ENCODE measurements at places on chromosomes 2 and 18. TPM values are rescaled to one million over a fixed set of nuclear protein-coding genes. Genes with fewer than 3 reads are reported as not detected.

GRCh38 chr2:128644718-128645256 lies 326.1 kb upstream of the HS6ST1 start:
- no peak for DNase-seq

- DNase-seq, result no peak
These were observed 57.2 kb downstream of the CALCRL start for GRCh38 chr2:187390891-187391290.

Gene ALPP
- total RNA-seq, result not detected

GRCh38 chr2:182655750-182656149 lies 60.3 kb upstream of the DNAJC10 start:
- DNase-seq, result no peak

DNA sequence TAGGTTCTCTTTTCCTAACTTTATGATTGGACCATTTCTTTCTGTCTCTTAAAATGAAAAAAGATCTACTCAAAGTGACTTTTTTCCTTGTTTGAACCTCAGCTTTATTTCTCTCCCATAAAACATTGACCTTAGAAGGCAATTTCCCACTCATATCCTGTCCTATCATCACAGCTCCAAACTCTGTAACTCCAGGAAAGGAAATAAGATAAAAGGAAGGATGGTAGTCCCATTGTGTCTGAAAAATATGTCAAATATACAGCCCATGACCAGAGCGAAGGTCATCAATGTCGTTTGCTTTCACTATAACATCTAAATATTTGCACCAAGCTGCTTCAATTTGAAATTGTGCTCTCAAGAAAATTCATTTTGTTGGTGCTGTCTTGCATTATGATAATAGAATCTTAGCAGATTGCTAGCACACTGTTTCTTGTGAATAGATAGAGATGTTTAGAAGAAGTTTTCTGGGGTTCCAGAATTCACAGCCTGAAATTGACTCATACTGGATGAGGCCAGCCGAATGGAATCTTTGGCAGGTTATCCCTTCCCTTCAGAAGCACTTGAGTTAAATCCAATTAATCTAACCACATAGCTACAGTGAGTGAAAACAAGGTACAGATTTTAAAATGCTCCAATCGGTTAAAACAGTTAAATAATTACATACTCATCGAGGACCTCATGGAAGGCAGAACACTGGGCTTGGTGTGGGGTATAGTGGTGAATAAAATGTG lies 95.1 kb downstream of the CRIM1 start:
- DNase-seq, result no peak

- DNase-seq, result no peak
These were observed 14.9 kb downstream of the VAPA start for GRCh38 chr18:9928646-9929259.

- DNase-seq, result no peak
These were observed 91.7 kb downstream of the RBMS1 start for GRCh38 chr2:160401895-160402294.

Gene PCARE
- total RNA-seq, result not detected

Gene RGPD4
- total RNA-seq, result not detected

Gene APCDD1
- not detected for total RNA-seq

DNA sequence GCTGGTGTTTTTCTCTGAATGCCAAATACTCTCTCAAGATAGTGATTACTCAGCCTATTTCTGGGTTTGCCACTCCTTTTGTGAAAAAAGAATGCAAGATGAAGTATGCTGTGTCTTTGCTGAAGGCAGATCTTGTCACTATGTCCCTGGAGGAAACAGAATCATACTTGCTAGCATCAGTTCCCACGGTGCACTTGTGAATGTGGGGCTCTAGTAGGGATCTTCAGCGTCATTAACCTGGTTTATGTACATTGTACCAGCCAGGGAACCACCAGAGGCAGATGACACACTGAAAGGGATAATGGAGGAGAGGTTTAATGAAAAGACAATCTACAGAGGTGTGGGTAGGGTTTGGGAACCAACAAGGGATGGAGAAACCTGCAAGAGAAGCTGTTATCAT lies 131.0 kb upstream of the CXCR4 start:
- no peak for DNase-seq

DNA sequence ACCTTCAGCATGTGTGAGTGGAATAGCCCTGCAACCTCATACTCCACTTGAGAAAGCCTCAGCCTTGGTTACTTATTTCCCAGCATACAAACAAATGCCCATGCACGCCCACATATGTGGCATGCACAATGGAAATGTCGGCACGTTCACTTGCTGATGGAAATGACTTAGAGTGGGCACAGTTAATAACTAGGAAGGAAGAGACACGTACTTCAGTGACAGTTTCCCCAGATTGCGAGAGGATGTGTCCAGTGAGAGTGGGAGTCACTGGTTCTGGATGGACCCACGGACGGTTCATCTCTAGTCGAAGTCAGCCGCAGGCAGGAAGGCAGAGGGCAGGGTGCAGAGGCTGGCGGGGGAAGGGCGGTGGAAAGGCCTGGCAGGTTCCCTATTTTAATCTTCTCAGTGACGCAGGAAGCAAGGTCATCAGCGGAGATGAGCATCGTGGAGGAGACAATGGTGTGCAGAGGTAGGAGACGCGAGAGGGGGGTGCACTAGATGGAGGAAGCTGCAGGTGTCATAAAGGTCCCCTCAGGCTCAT lies 350.7 kb upstream of the MYT1L start:
- no peak for DNase-seq

- DNase-seq, result no peak
These were observed 398.5 kb upstream of the NRP2 start for GRCh38 chr2:205283736-205284270.

Measured in OCI-LY7 (cell line).